Spleen (tissue), 13 donors: ENCODE measurements at places on chromosomes 2 and 18.

- no peaks in the 10 kb centered on the region for H3K27me3 ChIP-seq
- peak; percentile 77 for DNase-seq
- H3K4me1 ChIP-seq = no peaks in the 10 kb centered on the region
- H3K36me3 ChIP-seq = no peaks in the 10 kb centered on the region
- no peak overlapping the region for H3K4me3 ChIP-seq
These were observed 303.7 kb upstream of the HS6ST1 start for GRCh38 chr2:128622371-128622770.

DNA sequence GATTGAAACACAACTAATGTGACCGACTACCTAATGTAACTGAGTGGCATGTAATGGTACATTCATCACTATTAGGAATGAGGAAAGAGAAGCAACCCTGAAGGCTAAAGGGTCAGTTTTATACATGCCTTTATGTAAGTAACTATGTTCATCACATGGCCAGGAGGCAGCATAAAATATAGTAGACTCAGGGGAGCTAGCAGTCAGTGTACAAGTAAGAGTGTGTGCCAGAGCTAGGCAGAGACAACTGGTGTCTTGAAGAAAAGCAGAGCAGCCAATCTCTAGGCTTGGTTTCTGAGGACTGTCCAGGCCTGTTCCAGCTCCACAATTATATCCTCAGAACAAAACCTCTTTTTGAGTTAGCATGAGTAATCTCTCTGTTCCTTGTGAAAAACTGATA is 18.1 kb downstream of the SMAD2 start:
- H3K4me1 ChIP-seq = peaks cover 37% of the 10 kb centered on the region
- no peaks in the 10 kb centered on the region for H3K27me3 ChIP-seq
- peaks cover 4% of the 10 kb centered on the region for H3K36me3 ChIP-seq

DNA sequence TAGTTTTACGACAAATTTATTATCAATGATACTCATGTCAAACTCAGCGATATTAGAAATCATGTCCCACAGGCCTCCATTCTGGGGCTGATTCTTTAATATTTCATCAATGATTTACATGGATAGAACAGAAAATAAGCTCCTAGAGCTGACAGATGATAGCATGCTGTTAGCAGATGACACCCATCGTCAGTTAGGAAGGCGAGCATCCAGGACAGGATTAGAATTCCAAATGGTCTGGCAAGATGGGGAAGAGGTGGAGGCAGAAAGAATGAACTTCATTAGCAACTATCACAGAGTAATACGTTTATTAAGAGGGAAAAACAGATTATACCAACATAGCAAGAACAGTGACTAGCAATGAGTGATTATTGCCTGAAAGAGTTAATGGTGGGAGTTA is 46.2 kb upstream of the ACVR1 start:
- no peak overlapping the region for H3K27ac ChIP-seq
- no peaks in the 10 kb centered on the region for H3K36me3 ChIP-seq
- no peak for DNase-seq
- no peak overlapping the region for H3K4me3 ChIP-seq

DNA sequence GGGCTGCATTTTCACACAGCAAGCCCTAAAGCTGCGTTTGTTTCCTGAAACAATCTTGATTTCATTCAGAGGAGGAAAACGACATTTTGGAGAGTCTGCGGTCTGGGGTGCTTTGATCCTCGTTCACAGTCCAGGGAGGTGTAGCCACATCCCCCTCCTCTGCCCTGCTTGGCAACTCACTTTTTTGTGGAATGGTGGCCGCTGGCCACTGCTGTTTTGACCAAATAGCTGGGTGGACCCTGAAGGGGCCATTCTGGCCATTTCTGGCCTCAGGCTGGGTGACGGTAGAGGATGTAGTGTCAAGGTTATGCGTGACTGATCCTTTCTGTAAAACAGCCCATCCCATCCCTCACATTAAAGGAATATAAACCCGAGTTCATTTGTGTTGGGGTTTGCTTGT is 62.2 kb downstream of the INPP4A start:
- peaks cover 31% of the 10 kb centered on the region for H3K4me1 ChIP-seq
- no peaks in the 10 kb centered on the region for H3K36me3 ChIP-seq

GRCh38 chr2:86411396-86411795 is 29.8 kb upstream of the KDM3A start:
- DNase-seq = no peak
- no peaks in the 10 kb centered on the region for H3K36me3 ChIP-seq
- no peak overlapping the region for H3K4me3 ChIP-seq
- H3K27ac ChIP-seq = no peak overlapping the region

DNA sequence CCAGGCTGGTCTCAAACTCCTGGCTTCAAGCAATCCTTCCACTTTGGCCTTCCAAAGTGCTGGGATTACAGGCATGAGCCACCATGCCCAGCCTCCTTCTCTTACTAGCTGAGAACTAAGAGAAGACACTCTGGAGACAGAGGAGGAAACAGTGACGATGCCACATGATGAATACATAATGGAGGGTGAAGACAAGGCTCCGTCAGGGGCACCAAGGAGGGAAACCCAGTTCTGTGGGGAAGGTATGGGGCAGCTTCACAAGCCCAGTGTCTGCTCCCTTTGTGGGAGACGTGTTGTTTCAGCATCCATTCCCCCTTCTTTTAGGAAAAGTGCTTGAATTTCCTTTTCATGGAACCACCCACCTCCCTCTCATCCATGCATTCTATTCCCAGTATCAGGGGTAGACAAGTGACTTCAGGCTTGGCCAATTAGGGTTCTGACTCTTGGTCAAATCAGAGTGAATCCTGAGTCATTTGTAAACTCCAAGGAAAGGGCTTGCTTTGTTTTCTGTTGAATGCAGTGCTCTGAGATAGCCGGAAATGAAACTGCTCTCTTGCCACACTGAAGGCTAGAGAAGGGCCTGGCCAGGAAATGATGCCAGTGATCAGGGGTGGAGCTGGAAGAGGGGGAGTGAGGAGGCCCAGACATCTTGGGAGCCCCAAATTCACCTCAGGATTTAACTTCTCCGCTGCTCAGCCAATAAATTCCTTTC is 23.7 kb downstream of the TMEM127 start:
- H3K4me3 ChIP-seq = no peak overlapping the region
- H3K36me3 ChIP-seq = no peaks in the 10 kb centered on the region
- no peaks in the 10 kb centered on the region for H3K27me3 ChIP-seq
- peak overlapping the region; percentile 96 for H3K27ac ChIP-seq
- H3K4me1 ChIP-seq = peaks cover 21% of the 10 kb centered on the region
- DNase-seq = peak; percentile 92

DNA sequence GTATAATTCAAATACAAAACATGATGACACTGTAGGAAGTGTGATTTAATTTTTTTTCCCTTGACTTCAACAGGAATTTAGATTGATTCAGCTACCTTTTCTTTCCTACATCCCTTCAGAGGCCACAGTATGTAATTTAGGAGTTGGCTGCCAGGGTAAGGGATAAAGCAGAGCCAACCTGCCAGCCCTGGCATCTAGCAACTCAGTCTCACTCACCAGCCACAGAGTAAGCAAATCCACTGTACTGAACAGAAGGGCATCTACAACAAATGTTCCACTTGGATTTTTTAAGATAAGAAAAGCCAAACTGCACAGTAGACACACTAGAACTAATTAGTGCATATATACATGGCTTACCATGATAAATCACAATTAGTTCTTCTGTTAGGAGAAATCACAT is 54.3 kb upstream of the PEX13 start:
- peaks cover 49% of the 10 kb centered on the region for H3K4me1 ChIP-seq
- no peaks in the 10 kb centered on the region for H3K27me3 ChIP-seq
- no peak overlapping the region for H3K4me3 ChIP-seq
- no peak for DNase-seq

DNA sequence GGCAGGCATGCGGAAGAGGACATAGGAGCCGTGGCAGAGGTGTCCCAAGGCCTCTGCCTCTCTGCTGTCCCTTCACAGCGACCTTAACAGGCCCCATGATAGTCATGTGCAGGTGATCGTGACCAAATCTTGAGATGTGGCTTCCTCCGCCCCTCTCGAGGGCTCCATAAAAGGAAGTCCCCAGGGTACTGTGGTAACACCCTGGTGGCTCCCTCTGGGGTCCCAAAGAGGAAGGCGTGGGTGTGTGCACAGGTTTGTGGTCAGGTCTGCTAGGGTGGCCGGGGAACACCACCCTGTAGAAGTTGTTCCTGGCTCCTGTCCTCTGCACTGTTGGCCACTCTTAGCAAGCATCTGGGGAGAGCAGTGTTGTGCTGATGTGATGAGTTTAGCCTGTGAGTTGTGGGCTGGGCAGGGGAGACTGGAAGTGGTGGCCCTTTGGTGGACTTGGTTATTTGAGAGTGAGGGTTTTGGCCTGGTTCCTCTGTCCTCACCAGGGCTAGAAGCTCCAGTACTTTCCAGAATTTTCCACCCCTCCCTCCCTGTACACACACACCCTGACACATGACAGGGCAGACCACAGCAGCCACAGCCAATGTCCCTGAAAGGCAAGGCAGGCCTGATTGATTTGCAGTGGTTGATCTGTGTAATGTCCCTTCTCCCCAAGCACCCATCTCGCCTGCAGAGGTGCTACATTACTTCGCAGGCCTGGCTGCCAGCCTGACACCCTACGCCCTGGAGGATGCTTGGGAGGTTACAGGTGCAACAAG is 68.9 kb upstream of the BOD1L2 start:
- peak; percentile 80 for DNase-seq
- no peak overlapping the region for H3K4me3 ChIP-seq
- H3K4me1 ChIP-seq = peaks cover 8% of the 10 kb centered on the region
- H3K27me3 ChIP-seq = no peaks in the 10 kb centered on the region

DNA sequence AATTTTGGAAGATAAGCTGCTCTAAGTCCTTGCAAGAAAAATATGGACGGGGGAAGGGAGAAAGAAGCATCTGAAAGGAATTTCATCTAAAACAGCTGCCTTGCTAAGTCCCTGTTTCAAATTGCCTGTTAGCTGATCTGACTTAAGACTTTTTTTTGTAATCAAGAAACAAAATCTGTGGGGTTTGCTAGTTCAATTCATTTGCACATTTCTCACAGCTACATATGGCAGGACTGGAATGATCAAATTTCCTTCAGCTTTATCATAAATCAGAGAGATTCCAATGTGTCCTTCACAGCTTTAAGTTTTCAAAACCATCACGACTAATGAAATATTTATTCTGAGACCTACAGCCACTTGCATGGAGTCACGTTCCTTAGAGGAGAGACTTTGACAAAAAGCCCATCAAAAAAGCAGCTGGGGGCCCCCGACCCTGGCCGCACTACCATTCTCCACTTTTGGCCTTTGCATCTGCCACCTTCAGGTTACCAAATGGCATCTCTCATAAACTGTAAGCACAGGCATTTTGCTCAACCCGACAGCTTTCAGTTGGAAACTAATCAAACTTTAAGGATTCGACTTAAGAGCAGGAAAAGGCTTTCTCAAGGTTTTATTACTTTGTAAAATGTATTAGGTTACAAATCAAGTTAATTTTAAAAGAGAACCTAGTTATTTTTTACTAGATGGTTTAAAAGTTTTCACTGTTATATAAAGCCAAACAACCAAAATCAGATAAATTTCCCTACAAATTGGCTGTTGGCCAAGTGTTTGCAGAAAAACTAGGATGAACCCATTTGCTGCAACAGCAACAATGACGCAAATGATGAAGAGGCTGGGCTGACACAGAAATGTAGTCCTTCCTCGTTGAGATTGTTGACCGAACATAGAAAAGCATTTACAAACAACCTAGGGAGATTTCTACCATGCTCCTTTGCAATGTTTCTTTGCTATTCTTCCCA is 100.4 kb upstream of the RND3 start:
- no peak overlapping the region for H3K4me3 ChIP-seq
- DNase-seq = no peak
- H3K27ac ChIP-seq = peak overlapping the region; percentile 24

GRCh38 chr2:53609551-53609950 is 158.1 kb upstream of the CHAC2 start:
- no peak for DNase-seq
- no peaks in the 10 kb centered on the region for H3K4me1 ChIP-seq
- H3K27me3 ChIP-seq = no peaks in the 10 kb centered on the region
- no peaks in the 10 kb centered on the region for H3K36me3 ChIP-seq

GRCh38 chr2:96207073-96207773 is 1.4 kb downstream of the STARD7 start:
- H3K4me1 ChIP-seq = peaks cover 50% of the 10 kb centered on the region
- H3K27me3 ChIP-seq = no peaks in the 10 kb centered on the region
- DNase-seq = no peak
- H3K4me3 ChIP-seq = peak overlapping the region; percentile 95
- no peaks in the 10 kb centered on the region for H3K36me3 ChIP-seq

DNA sequence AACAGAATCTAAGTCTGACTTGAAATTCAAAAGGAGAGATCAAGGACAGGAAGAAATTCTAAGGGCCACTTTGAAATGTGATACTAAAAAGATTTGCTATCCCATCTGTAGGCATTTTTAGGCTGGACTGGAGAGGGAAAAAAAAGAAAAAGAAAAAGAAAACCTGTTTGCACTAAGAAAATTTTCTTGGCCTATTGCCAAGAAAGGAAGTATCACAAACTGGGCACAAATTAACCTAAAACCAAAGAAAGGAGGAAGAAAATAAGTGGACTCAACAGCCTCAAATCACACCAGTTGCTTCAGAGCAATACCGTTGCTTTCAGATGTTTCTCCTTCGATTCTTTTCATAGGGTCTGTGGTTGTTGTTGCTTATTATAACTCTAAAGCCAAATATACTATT is 287.9 kb upstream of the VRK2 start:
- H3K27ac ChIP-seq = no peak overlapping the region
- no peak overlapping the region for H3K4me3 ChIP-seq
- H3K27me3 ChIP-seq = no peaks in the 10 kb centered on the region
- H3K36me3 ChIP-seq = no peaks in the 10 kb centered on the region
- no peaks in the 10 kb centered on the region for H3K4me1 ChIP-seq

GRCh38 chr2:238652053-238652770 is 195.7 kb upstream of the TWIST2 start:
- DNase-seq = no peak
- H3K27me3 ChIP-seq = peaks cover 22% of the 10 kb centered on the region
- no peak overlapping the region for H3K4me3 ChIP-seq
- no peaks in the 10 kb centered on the region for H3K36me3 ChIP-seq
- no peak overlapping the region for H3K27ac ChIP-seq

DNA sequence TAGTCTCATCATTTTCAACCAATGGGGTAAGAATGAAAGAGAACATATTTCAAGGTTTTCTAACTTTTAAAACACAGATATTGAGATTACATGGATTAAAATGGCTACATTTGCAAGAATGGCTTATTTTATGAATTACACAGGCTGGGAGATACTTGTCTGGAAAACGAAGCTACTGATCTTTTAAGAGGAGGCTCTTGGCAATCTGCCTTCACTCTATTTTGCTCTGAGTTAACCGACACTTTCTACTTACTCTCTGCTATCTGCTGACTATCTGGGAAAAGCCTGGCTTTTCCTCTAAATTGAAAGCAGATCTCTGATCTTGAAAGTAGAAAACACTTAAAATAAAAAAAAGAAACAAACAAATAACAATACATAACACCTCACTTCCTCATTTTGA is 325.4 kb upstream of the LINC00305 start:
- H3K27me3 ChIP-seq = no peaks in the 10 kb centered on the region
- H3K36me3 ChIP-seq = no peaks in the 10 kb centered on the region
- no peaks in the 10 kb centered on the region for H3K4me1 ChIP-seq
- no peak overlapping the region for H3K27ac ChIP-seq

GRCh38 chr2:209565896-209566582 is 142.2 kb downstream of the MAP2 start:
- no peak for DNase-seq
- H3K4me1 ChIP-seq = no peaks in the 10 kb centered on the region
- no peak overlapping the region for H3K4me3 ChIP-seq
- H3K36me3 ChIP-seq = no peaks in the 10 kb centered on the region
- no peak overlapping the region for H3K27ac ChIP-seq
- H3K27me3 ChIP-seq = no peaks in the 10 kb centered on the region
